ENCODE measurements at places on chromosomes 1 and 21.

GRCh38 chr1:210743038-210743437 lies 390.9 kb downstream of the KCNH1 start:
- DNase-seq: no peak

GRCh38 chr1:113605146-113605545 lies 154.1 kb downstream of the PHTF1 start:
- DNase-seq: peak; percentile 63

DNA sequence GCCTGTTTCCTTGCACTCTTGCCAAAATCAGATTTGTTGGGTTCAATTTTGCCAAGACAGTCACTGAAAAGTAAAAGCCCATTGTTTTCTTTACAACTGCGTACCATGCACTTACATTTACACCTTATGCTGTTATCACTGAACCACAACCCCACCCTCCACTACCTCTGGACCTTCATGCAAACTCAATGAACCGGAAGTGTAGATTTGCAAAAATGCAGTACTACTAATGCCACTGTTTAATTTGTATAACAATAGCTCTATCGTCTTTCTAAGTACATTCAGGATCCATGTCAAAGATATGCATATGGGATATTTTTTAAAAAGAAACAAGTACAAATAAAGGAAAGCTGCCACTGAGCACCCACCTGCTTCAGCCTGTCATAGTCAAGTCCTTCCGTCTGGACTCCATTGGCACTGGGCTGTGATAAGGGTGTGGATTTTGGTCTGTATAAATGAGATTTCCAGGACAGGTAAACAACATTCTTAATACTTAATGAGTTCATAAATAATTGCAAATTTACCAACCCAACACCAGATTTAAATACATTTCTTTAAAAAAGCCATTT lies 72.9 kb upstream of the LBR start:
- DNase-seq: no peak

- no peak for DNase-seq
These were observed 594.7 kb downstream of the ADGRL2 start for GRCh38 chr1:82395440-82395839.

DNA sequence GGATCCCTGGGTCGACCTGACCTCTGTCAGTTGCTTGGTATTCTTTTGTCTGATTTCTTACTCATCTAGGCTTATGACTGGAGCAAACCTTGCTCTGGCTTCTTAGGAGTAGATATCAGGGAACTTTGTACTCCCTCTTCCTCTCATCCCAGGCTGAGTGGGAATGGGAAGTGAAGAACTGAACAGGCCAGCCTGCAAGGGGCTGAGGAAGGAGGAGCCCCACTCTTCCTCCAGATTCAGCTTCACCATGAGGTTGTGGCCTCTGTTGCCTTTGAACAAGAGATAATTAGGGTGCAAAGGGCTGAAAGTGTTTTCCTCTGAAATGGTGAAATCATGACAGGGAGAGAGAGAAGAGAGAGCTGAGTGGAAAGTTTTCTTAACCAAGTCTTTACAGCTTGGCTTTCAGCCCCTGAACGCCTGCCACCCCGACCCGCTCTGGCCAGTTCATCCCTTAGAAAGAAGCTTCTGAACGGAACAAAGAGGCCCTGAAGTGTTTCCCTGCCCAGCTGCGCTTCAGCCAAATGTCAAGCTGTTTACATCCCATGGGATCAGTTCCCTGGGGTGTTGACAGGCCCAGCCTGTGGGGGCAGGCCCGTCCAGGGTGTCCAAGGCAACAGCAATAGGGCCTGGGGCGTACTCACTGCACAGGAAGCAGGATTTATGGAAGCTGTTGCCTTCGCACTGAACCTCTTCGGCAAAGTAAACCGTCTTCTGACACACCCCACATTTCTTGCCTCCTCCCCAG lies 11.2 kb downstream of the CSRP1 start:
- DNase-seq: peak; percentile 72

DNA sequence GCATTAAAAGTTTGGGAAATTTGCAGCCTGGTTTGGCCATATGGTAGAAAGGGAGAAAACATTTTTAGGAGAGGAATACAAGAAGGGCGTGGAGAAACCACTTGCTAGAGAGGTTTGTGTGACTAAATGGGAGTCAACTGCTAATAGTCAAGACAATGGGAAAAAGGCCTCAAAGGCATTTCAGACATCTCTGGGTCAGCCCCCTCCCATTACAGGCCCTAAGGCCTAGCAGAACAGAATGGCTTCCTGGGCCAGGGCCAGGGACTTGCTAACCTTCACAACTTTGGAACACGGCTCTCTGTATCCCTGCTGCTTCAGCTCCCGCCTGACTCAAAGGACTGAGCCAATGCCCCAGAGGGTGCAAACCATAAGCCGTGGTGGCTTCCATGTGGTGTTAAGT lies 752.3 kb upstream of the ADAMTS5 start:
- no peak for DNase-seq

DNA sequence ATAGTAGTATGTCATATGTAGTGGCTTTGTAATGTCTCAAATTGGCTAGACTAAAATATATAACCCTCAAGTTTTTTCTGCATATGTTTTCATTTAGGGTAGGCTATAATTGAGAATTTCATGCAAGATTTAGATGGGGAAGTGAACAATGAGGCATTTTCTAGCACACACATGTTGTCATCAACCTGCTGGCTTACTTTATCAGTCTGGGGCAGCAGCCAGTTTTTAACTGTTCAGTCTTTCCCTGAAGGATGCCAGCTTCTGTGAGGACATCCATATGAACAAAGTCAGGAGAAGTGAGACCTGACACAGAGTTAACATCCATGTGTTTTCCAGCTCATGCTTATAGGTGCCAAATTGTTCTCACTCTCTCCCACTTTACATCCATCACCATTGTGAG lies 74.7 kb upstream of the OLFM3 start:
- no peak for DNase-seq
